ENCODE measurements at places on chromosomes 4 and X.

- DNase-seq, result no peak
Observed at GRCh38 chr4:142960126-142960525, 114.0 kb upstream of the INPP4B start.

DNA sequence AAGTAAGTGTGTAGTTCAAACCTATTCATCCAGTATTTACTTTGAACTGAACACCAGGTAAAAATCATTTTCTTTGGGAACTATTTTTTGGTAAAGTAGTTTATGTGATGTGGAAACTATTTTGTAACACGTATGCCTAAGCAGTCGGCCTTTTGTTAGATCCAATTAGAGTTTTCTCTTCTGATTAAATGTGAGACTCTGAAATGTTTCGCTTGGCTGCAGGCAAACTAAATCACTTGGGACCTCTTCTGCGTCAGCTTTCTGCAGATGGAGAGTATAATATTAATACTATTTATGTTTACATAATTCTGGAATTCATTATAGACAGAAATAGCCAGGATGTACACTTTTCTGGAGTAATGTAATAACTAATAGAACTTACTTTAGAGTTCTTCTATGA, 46.9 kb downstream of the BMPR1B start:
- DNase-seq, result no peak

- no peak for DNase-seq
Observed at GRCh38 chr4:7041801-7042502, 1.2 kb upstream of the TADA2B start.

GRCh38 chr4:14218641-14219040, 591.1 kb upstream of the BOD1L1 start:
- no peak for DNase-seq

GRCh38 chrX:48472851-48473703, 2.9 kb upstream of the FTSJ1 start:
- no peak for DNase-seq

GRCh38 chr4:30386266-30386895, 333.8 kb upstream of the PCDH7 start:
- DNase-seq, result no peak

DNA sequence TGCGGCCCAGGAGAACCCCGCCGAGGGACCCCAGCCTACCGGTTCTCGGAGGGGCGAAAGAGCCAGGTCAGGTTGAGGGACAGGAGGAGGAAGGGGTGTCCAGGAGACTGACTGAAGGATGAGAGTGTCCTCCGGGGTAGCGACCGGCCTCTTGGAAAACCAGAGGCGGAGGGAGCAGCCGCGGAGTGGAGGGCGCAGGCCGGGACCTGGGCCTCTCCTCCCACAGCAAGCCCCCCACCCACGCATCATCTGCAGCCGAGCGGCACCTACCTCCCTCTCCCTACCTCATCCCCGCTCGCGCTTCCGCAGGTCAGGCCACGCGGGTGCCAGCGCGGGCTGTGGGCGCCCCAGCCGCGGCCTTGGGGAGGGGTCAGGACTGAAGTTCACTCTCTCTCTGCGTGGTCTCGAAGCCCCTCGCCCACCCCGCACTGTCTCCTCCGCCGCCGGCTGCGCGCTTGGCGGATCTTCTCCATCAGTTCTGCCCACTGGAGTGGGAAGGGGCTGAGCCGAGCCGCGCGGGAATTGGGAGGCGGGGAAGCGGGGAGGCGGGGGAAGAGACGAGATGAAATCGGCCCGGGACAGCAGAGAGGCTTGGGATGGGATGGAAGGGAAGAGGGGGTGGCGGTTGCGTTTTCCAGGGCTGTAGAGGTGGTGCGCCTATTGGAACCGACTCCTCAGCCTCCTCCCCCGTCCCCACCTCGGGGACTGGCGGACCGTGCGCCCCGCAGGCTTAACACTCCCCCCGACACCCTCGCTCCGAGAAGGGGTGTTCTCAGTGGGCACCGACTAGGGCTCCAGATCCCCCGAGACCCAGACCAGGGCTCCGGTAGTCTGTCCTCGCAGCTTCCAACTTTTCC, 1.8 kb downstream of the NLGN4X start:
- peak; percentile 8 for DNase-seq

DNA sequence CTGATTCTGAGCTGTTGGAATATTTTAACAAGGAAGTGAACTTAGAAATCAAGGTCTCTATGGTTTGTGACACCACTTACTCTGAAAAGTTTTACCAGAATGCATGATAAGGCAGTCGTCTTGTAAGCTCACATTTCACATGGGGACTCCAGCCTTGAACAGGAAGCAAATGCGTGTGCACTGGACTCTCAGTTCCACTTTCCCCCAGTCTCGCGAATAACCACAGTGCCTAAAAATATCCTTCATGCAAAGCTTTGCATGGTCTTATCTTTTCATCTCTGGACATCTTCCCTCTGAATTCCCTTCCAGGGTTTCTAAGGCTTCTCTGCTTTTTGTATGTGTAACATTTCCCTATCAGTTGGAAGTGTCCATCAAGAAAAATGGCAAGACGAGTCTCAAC, 581.8 kb downstream of the NLGN4X start:
- DNase-seq, result peak; percentile 34

GRCh38 chr4:139763205-139763604, 97.6 kb downstream of the MGST2 start:
- DNase-seq, result no peak

DNA sequence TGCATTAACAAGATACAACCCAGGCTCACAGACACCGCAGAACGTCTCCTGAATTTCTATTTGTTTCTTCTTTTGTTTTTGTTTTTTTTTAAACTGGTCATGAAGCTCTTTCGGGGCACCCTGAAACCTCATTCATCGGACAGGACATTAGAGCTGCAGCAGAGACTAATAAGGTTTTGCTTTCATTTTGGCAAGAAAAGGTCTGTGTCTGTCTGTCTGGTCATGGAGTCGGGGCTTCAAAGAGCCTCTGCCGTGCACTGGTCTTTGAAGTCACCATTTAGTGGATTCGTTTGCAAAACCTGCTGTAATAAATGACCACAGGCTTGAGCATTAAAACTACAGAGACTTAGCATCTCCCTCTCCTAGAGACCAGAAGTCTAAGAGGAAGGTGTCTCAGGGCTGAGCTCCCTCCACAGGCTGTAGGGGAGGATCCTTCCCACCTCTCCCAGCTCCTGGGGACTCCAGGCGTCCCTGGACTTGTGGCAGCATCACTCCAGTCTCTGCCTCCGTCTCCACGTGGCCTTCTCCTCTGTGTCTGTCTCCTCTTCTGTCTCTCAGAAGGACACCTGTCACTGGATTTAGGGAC, 247.5 kb downstream of the CRLF2 start:
- no peak for DNase-seq

- no peak for DNase-seq
Observed at GRCh38 chr4:114385195-114385985, 213.2 kb upstream of the UGT8 start.

- no peak for DNase-seq
Observed at GRCh38 chr4:143212566-143212965, 27.8 kb downstream of the USP38 start.

GRCh38 chr4:41227902-41228301, 13.6 kb upstream of the APBB2 start:
- no peak for DNase-seq

DNA sequence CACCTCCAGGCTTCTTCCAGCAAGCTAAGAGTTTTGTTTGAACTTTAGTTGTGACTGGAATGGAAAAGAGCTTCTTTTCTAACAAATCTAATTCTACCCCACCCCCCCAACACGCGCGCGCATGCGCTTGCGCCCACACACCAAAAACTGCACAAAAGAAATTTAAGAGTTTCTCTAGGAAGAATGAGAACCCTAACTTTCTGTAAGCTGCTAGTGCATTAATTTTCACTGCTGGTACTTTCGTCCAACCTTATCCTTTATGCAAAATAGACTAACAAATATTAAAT, 9.0 kb upstream of the INTU start:
- DNase-seq, result peak; percentile 31

- DNase-seq, result no peak
Observed at GRCh38 chr4:36326476-36327029, 45.1 kb downstream of the DTHD1 start.

- no peak for DNase-seq
Observed at GRCh38 chr4:79247695-79248394, 78.0 kb downstream of the NAA11 start.

DNA sequence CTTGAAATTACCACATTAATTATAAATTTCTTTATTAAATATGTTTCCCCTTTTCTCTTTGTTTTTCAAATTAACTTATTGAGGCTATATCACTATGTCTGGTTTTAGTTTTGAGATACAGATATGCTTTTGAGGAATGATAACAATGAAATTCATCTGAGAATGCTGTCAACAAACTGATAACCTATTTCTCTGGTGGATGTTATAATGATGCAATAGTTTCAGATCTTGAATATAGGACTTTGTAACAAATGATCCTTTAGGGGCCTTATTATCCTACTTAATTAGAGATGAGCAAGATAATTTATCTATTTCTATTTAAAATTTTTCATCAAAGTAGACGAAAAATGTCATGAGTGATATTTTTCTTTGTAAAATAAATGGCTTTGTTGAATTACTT, 123.7 kb downstream of the MAGEB17 start:
- DNase-seq, result no peak

Data from GM13976 (cell line).